ENCODE measurements at places on chromosomes 12 and 14. TPM values are rescaled to one million over a fixed set of nuclear protein-coding genes. Genes with fewer than 3 reads are reported as not detected.

- no peak for DNase-seq
These were observed 258.5 kb downstream of the NOVA1 start for GRCh38 chr14:26339381-26339780.

GRCh38 chr12:1213205-1213604 is 222.2 kb downstream of the ERC1 start:
- no peak for DNase-seq

- no peak for DNase-seq
These were observed 273.9 kb upstream of the MIS18BP1 start for GRCh38 chr14:45526715-45527549.

Gene NTF3
- total RNA-seq = not detected

DNA sequence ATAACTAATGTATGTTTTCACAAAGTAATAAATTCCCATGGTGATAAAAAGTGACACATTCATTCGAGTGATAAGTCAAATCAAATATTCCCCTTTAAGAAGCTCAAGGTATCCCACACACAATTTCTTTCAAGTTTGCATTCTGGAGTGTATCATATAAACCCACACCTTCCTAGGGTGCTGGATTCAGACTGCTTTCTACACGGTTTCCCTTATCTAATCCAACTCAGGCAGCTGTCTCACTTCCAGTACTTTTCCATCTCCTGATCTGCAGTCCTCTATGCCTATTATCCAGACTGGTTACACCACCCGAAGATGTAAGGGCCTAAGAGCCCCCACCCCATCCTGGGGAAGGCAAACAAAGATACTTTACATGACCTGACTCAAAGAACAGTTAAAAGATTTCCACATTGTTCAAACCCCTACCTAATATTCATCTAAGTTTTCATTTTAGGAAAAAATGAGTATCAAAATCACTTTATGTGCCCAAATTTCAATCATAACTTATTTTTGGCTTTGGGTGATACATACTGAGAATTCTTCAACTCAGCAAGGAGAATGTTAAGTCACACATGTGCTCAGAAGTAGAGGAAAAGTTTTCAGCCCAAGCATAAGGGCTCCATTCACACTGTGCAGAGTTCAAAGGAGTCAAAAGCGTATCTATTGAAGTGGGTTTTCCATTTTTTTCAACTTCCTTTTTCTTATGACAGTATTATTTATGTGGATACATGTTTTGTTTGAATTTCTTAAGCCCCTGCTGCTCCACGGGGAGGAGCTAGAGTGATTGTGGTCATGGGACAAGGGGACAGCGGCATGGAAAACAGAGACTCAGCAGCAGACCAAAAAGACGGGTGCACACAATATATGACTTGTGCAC is 41.8 kb downstream of the CORO1C start:
- no peak for DNase-seq

Gene CCDC92
- 30.1 TPM for total RNA-seq

DNA sequence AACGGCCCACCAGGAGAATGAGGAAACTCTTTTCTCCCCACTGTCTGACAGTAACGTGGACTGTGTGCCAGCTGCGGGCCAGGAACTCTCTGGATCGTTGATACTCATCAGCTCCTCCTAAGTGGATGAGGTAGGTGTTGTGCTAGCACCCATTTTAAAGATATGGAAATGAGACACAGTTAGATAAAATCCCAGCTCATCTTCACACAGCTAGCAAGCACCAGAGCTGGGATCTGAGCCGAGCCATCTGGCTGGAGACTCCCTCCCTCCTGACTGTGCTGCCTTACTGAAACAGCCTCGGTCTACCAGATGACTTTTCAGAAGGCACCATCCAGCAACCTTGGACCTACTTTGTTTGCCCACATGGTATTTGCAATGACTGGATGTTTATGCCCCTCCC is 49.2 kb downstream of the TMEM132D start:
- no peak for DNase-seq

Gene ETFBKMT
- 1.2 TPM for total RNA-seq

GRCh38 chr12:126763359-126763758 is 1503.6 kb upstream of the TMEM132C start:
- no peak for DNase-seq

GRCh38 chr12:113328368-113328889 is 6.5 kb downstream of the SLC8B1 start:
- DNase-seq = no peak

DNA sequence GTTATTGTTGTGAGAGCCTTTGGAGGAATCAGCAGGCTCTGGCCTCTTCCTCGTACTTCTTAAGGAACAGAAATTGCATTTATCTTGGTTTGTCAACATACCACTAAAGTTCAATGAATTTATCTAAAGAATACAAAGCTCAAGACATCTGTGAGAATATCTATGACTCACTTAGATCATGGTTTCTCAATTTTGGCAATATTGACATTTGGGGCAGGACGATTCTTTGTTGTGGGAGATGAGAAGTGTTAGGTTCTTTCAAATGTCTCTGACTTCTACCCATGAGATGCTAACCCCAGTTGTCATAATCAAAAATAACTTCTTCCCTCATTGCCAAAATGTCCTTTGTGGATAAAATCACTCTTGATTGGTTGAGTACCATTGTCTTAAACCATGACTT is 1190.3 kb downstream of the GALC start:
- DNase-seq = no peak

DNA sequence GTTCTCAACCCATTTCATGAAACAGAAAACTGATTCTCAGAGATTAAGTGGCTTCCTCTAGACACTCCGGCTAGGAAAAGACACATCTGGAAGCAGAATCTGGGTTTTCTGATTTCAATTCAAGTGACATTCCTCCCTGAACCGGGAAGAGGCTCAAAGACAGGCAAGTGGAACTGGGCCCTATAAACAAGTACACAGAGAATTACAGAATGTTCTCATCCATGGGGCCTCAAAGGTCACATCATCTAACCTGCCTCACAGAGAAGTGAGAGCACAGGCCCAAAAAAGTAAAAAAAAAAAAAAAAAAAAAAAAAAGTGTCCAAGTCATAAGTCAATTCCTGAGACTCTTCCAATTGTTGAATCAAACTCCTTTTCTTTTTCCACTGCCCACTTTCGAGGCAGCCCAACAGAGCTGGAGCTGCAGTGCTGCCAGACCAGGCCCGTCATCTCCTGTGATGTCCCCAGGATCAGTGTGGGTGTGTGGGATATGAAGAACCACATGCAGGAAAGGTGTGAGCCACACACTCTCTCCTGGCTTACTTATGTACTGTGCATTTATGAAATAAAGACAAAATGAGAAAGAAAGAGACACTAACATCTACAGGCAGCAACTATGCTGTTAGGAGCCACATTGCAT is 2.8 kb upstream of the KRT1 start:
- DNase-seq = no peak

Gene SRGAP1
- 0.05 TPM for total RNA-seq

GRCh38 chr12:67877727-67878126 is 111.5 kb upstream of the IFNG-AS1 start:
- DNase-seq = no peak

DNA sequence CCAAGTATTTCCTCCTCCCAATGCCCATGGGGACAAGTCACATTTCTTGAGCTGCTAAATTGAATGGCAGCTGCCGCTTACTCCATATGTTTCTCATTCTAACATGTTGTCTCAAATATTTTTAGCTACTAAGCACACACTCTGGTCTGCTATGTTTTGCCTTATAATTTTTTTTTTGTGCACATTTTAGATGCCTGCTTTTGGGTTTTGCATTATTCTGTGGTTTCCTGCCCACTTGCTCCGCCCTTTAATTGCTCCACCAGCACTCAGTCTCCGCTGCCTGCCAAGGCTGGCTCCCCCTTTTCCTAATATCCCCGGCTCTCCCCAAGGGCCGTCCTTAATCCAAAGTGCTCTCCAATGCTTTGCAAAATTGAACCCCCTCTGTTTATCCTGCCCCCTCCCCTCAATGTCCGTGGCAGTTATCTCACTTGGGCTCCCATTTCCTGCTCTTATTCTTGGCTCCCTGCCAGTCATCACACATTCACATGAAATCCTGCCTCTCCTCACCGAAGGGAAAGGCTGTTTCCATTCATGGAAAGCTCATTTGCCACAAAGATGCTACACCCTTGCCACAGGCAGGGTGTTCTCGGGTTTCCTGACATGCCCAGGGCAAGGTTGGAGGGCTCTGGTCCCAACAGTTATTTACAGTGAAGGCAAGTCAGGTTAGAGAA is 79.4 kb downstream of the C12orf75 start:
- no peak for DNase-seq

DNA sequence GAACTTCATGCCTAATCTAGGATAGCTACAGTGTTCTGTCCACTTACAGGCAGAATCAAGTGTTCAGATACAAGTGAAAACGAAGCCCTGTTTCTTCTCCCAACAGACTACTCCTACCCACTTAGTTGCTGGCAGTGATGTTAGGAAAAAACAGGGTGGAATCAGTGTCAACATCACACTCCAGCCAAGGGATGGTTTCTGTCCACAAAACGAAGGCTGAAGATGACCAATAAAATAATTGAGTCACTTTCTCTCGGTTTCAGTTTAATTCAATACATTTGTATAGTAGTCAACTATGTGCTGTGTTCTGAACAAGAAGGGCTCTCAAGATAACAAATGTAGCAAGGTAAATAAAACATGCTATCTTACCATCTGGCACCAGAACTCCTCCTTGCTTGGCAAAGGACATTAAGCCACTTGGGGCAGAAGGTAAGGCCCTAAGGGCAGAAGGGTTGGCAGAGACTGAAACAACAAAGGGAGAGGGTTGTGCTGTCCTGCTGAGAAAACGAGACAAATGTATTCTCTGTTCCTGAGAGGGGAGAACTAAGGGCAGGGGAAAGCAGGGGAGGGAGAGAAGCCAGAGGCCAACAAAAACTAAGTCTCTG is 393.6 kb downstream of the DPF3 start:
- no peak for DNase-seq

Gene SMAGP
- total RNA-seq = 3.4 TPM

GRCh38 chr14:73753887-73754795 is 40.0 kb upstream of the PNMA1 start:
- no peak for DNase-seq

DNA sequence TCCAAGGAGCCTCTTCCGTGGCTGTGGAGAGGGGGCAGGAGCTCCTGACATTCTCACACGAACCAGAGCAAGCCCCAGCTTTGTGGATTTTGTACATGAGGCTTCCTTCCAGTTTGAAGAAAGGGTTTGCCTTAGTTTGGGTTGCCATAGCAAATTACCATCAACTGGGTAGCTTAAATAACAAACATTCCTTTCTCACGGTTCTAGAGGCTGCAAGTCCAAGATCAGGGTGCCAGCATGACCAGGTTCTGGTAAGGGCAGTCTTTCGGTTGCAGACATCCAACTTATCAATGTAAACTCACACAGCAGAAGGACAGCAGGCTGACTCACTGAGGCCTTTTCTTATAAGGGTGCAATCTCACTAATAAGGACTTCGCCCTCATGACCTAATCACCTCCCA is 25.9 kb upstream of the STAB2 start:
- DNase-seq = no peak

GRCh38 chr12:124057691-124058090 is 84.7 kb downstream of the ZNF664 start:
- DNase-seq = no peak

- DNase-seq = no peak
These were observed 31.1 kb upstream of the DUSP6 start for GRCh38 chr12:89383235-89384049.

DNA sequence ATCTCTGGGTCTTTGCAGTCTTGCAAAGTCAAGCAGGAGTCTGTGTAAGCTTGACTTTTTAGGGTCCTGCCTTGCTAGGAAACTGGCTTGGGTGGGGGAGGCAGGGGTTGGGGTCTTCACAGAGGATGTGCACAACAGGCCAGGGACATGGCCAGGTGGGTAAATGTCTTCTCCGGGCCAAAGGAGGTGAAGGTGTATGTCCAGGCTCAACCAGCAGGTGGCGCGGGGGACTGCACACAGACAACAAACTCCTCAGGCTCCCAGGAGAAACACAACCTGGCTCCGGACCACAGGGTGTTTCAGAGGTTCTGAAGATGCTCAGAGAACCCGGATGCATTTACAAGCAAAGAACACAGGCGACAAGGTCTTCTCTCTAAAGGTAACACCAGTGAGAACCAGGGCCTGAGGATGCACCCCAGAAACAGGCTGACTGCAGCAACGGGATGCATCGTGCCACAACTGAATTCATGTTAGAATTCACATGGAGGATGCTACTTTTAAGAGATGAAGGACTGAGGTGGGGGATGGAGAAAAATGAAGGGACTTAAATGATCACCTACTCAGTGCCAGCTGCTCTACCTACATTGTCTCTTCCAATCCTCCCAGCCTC is 56.0 kb downstream of the PLEKHG3 start:
- peak; percentile 63 for DNase-seq

Gene KIAA0586
- total RNA-seq = 29.1 TPM

GRCh38 chr12:57244312-57244696 is 6.7 kb downstream of the STAC3 start:
- DNase-seq = no peak

Gene CIROP
- total RNA-seq = not detected

- DNase-seq = no peak
These were observed 22.3 kb downstream of the GALNT8 start for GRCh38 chr12:4742416-4742970.

Gene KRT72
- 0.60 TPM for total RNA-seq

DNA sequence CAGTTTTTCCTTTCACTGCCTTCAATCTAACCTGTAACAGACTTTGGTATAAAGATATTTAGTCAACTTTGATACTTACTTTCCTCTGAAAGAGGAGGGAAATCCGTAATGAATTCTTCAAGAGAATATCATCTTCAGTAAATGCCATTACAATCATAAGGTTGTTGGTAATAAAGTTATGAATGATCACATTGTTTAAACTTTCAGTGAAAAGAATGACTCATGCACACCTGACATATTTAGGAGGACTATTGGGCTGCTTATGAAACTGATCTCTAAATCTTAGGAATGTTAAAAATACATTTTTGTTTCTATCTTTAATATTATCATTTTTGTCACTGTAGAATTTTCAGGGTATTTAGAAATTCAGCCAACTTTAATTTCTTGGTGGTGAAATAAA is 474.7 kb downstream of the SLC16A7 start:
- DNase-seq = no peak

- no peak for DNase-seq
These were observed 5.7 kb downstream of the MIPOL1 start for GRCh38 chr14:37203423-37203822.

GRCh38 chr12:94594443-94594825 is 55.9 kb downstream of the TMCC3 start:
- DNase-seq = no peak

GRCh38 chr12:111102102-111102739 is 181.8 kb upstream of the MYL2 start:
- no peak for DNase-seq

Gene GOLGA5
- 12.4 TPM for total RNA-seq

- no peak for DNase-seq
These were observed 360.1 kb upstream of the TBX3 start for GRCh38 chr12:115044073-115044472.

Gene RNASE7
- not detected for total RNA-seq

Gene SLC25A21
- total RNA-seq = not detected

DNA sequence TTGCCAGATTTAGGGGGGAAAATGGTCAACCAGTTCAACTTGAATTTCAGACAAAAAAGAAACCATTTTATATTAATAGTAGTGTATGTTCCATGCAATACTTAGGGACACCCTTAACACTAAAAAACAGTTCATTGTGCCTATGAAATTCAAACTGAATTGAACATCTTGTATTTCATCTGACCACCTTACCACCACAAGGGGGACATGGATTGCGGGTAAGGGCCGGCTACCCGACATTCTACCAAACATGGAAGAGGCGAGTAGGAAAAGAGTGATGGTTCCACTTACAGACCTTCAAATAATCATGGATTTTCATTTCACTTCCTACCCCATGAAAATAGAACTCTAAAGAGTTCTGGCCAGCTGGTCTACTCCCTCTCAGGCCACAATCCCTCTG is 10.3 kb upstream of the STK38L start:
- DNase-seq = no peak

- no peak for DNase-seq
These were observed 9.7 kb upstream of the HOXC6 start for GRCh38 chr12:54018468-54018984.

All from T-helper 17 cell (primary cell).